Right forelimb (tissue), 1 donor: ENCODE measurements at places on chromosomes 2 and 18.

GRCh38 chr2:235518322-235519090 is 24.7 kb downstream of the AGAP1 start:
- no peak for DNase-seq

- DNase-seq = no peak
Observed at GRCh38 chr2:75920859-75921551, 210.3 kb upstream of the GCFC2 start.

- DNase-seq = no peak
Observed at GRCh38 chr2:237405605-237406004, 8.4 kb downstream of the COL6A3 start.

GRCh38 chr2:170924969-170925368 is 4.1 kb upstream of the GORASP2 start:
- no peak for DNase-seq

- DNase-seq = no peak
Observed at GRCh38 chr2:148167855-148168254, 147.0 kb downstream of the MBD5 start.

- DNase-seq = no peak
Observed at GRCh38 chr2:178377046-178377445, 73.9 kb downstream of the PRKRA start.

GRCh38 chr2:69694894-69695849 is 46.8 kb upstream of the ANXA4 start:
- DNase-seq = no peak

GRCh38 chr18:8899000-8899399 is 193.6 kb downstream of the MTCL1 start:
- DNase-seq = peak; percentile 48

DNA sequence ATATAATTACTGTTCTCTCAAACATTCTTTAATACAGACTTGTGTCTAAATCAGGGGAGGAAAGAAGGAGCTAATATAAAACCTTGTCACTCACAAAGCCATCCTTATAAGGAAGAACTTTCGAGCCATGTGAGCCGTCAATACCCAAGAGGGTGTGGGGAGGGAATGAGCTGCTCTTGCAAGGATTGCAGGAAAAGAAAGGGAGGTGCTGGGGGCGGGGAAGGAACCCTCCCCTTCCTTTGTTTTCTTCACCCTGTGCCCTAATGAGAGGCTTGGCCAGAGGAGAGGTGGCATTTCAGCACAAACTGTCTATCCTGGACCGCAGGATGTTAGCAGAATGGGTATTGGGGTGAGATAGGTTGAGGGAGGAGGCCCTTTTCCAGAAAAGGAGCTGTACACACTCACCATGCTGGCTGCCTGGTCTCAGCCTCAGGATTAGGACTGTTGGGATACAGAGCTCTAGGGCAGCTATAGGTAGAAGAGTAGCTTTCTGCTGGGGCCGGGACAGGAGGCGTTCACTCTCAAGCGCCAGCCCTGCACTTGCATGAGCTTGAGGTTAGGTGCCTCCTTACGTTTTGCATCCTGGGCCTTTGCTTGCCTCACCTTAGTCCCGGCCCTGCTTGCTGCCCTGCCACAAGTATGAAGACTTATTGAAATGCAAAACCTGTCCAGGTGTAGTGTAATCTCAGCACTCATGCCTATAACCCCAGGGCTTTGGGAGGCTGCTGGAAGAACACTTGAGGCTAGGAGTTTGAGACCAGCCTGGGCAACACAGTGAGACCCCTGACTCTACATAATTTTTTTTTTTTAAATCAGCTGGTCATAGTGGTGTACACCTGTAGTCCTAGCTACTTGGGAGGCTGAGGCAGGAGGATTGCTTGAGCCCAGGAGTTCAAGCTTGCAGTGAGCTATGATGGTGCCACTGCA is 190.5 kb downstream of the LOXHD1 start:
- DNase-seq = peak; percentile 2

- DNase-seq = no peak
Observed at GRCh38 chr18:8375249-8375648, 234.0 kb upstream of the RAB12 start.

GRCh38 chr18:56221195-56222065 is 417.0 kb downstream of the TXNL1 start:
- no peak for DNase-seq
